ENCODE measurements at places on chromosomes 11 and 22. TPM values are rescaled to one million over a fixed set of nuclear protein-coding genes. Genes with fewer than 3 reads are reported as not detected.

GRCh38 chr11:13184295-13184794 is 93.2 kb upstream of the BMAL1 start:
- no peak for DNase-seq

GRCh38 chr22:24989541-24989951 is 37.0 kb downstream of the KIAA1671 start:
- DNase-seq, result no peak

SLC37A4 gene
- total RNA-seq, result 9.5 TPM

GRCh38 chr11:12179019-12179418 is 68.6 kb downstream of the MICAL2 start:
- DNase-seq, result no peak

DNA sequence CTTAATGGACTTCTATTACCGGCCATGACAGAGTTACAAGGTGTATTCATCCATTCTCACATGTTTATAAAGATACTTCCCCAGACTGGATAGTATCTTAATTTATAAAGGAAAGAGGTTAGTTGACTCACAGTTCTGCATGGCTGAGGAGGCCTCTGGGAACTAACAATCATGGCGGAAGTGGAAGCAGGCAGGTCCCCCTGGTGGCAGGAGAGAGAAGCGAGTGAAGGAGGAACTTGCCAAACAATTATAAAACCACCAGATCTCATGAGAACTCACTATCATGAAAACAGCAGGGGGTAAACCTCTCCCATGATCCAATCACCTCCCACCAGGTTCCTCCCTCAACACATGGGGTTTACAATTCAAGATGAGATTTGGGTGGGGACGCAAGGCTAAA is 170.0 kb upstream of the PDGFD start:
- DNase-seq, result no peak

All from fibroblast of villous mesenchyme (primary cell).